ENCODE measurements at places on chromosomes 11 and 22.
A peak's percentile ranks its signal among the peaks of the same experiment; 100 is the strongest.

- no peak for DNase-seq
Observed at GRCh38 chr11:60310407-60310998, 16.6 kb upstream of the MS4A6E start.

DNA sequence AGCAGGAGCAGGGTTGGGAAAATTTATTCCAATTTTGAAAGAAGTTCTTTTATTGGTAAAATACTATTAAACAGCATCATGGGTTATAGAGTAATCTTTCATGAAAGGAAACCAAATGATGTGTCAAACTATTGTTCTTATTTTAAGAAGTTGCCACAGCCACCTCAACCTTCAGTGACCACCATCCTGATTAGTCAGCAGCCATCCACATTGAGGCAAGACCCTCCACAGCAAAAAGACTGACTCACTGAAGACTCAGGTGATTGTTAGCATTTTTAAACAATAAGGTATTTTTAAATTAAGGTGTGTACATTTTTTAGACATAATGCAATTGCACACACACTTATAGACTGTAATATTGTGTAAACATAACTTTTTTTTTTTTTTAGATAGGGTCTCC, 3.7 kb upstream of the HEPHL1 start:
- DNase-seq, result peak; percentile 86

GRCh38 chr11:84012171-84012826, 726.1 kb upstream of the CCDC90B start:
- DNase-seq, result no peak

- DNase-seq, result no peak
Observed at GRCh38 chr11:121741761-121742361, 289.1 kb upstream of the SORL1-AS1 start.

- DNase-seq, result no peak
Observed at GRCh38 chr22:44974454-44974853, 35.4 kb downstream of the PHF21B start.

Data from ELR (cell line).